ENCODE measurements at places on chromosomes 16 and 17.

DNA sequence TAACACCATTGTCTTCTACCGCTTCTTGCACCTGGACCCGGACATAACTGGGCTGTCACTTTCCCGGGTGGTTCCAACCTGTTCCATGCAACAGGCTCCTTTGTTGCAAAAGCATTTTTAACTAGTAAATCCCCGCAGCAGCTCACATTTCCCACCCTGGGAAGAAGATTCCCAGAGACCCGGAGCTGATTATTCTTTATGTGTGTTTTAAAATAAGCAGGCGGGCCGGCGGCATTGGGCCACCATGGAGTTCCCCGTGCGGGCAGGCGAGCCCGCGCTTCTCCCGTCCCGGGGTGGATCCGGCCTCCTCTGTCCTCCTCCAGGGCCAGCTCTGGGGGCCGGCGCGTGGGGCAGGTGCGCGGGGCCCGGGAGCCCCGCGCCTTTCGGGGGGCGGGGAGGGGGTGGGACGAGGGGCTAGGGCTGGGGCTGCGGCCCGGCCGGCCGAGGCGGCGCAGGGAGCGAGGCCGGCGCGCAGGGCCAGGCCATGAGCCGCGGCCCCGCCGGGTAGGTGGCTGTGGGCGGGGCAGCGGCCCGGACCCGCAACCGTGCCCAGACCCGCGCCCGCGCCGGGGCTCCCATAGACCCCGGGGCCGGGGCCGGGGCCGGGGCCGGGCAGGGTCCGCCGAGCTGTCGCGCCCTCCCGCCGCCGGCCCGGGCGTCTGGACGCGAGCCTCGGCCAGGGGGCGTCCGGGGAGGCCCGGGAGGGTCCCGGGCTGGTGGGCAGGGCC is 1.7 kb downstream of the CRAMP1 start:
- DNase-seq: peak; percentile 16

DNA sequence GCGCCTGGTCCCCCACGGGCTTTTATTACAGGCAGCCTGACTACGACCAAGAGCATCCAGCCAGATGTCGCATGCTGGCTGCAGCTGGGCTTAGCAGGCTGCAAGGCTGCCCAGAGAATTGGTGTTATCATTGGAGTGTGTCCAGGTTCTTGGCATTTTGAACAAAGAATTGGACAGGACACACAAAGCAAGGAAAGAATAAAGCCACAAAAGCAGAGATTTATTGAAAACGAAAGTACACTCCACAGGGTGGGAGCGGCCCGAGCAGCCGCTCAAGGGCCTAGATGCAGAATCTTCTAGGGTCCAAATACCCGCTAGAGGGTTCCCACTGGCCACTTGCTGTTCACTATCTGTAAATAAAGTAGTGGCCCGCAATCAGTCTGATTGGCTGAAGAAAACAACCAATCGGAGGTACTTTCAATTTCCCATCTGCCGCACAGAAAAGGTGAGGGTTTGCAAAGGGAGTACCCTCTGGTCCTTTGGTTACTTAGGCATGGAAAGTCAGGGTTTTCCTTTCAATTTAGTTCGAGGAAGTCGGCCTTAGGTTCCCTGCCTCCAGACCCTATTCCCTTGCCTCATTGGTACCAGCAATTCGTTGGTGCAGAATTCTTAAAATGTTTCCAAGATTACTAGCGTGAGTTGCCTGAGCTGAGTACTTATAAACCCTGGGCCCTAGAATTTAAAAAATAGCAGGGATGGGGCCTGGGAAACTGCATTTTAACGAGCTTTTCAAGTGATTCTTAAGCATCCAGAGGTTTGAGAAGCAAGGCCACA is 38.5 kb upstream of the CNEP1R1 start:
- no peak for DNase-seq

DNA sequence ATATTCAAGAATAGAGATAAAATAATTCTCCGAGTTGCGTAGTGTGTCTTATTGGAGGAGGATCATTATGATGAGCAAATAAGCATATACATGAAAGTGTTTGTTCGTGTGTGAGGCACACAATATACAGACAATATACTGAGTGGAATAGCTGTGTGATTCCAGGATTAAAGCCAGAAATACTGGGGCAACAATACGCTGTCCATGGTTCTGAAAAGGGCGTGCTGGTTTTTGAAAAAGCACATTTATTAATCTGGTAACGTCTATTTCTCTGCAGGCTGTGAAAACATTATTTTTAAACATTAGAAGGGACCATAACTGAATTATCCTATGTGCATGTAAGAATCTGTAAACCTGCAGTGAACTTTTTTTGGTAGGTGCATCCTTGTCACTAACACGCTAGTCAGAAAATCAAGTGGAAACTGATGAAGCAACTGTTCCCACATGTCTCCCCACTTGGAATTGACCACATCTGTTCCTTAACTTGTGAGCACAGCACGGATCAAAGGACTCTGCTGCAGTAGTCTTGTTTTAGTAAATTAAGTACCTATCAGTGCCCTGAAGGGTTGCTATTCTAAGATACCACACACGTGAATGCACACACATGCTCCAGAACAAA is 346.0 kb downstream of the GRIN2A start:
- DNase-seq: peak; percentile 25

- DNase-seq: no peak
Measured at GRCh38 chr17:3750926-3751325, 27.2 kb downstream of the HASPIN start.

DNA sequence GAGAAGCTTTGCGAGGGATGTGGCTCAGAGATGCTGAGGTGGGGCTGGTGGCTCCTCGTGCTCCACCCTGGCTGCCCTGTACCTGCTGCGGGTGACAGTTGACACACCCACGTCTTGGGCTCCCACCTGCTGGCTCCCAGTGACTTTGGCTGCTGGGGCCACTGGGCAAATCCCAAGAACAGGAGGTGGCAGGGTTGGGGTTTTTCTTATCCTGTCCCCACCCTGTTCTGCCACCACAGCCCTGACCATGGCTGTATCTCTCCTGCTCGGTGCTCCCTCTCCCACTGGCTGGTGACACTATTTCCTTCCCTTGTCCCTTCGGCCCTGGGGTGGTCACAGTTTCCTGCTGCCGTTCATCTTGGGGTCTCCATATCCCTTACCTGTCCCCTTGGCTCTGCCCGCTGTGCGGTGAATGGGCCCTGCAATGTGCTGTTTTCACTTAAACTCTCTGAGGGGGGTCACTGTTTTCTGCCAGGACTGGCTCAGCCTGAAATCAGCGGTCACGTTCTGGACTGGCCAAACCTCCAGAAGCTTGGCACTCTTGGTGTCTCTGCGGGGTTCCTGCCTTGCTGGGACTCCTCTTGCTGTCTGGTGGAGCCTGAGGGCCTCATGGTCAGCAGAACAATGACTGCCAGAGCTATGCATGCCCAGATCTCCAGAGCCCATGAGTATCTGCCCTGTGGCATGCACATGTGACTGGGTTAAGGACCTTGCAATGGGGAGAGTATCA is 144.2 kb downstream of the IRF8 start:
- no peak for DNase-seq

- DNase-seq: peak; percentile 90
Measured at GRCh38 chr16:30896889-30897733, 697 bp downstream of the CTF1 start.

- DNase-seq: no peak
Measured at GRCh38 chr16:30053376-30054015, 12.1 kb upstream of the ALDOA start.
